ENCODE measurements at places on chromosomes 2 and 18. TPM values are rescaled to one million over a fixed set of nuclear protein-coding genes. Genes with fewer than 3 reads are reported as not detected.

- DNase-seq, result no peak
Measured at GRCh38 chr2:171858397-171858958, 35.6 kb downstream of the SLC25A12 start.

DNA sequence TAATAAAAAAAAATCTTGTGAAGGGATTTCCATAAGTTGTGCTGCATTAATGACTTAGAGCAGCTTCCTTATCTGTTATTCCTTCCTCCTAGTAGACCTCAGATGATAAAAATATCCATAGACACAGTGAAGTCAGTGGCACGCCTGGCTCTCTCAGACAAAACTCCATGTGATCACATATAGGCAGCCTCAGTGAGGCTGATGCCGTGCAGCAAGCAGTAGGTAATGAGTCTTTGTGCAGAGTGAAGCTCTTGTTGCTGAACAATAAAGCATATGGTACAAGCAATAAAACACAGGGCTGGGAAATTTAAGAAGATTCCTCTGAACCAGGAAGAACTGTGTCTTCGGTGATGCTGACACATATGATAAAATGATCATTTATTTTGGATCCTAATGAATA, 102.7 kb downstream of the CSRNP3 start:
- DNase-seq, result no peak

DNA sequence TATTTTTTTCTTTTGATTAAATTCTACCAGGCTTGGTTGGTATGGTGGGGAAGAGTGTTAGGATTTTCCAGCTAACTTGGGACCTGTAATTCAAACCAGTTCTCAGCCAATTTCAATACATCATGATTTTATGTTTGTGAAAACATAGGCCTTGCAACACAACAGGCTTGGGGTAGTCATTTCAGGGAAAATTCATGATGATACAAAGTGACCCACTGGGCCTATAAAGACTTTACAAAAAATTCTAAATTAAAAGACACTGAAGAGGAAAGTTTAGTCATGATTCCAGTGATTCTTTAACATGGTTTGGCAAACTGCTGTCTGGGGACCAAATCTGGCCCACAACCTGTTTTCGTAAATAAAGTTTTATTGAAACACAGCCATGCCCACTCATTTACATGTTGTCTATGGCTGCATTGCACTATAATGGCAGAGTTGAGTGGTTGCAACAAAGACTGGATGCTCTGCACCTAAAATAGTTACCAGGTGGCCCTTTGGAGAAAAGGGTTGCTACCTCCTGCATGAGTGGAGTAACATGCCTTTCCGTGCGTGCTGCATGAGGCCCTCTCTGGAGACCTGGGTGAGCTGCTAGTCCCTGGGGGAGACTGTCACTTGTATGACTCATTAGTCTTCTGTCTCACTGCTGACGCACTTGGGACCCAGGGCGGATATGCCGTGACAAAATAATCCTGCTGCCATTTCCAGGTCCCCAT, 73.6 kb downstream of the NPAS2 start:
- DNase-seq, result no peak

- DNase-seq, result peak; percentile 42
Measured at GRCh38 chr2:46298522-46299353, 1.5 kb downstream of the EPAS1 start.

DNA sequence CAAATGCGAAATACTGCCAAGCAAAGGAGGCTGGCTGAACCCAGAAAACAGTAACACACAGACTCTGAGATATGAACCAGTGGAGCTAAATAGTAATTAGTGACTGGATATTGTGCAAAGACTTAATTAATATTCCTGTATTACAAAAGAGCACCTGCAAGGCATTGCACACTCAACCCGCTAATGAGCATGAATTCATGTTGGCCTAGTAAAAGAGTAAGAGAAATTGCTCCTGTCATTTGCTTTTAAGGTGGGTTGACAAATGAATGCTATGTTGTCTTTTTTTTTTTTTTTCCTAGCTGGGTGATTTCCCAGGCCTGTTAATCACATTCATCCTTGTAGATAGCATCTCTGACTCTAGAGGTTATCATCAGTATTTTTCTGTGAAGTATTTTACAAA, 87.0 kb upstream of the CERS6 start:
- no peak for DNase-seq

- peak; percentile 3 for DNase-seq
Measured at GRCh38 chr2:68744366-68744912, 9.8 kb downstream of the ARHGAP25 start.

GRCh38 chr2:158138255-158138654, 36.6 kb downstream of the UPP2 start:
- DNase-seq, result no peak

- DNase-seq, result no peak
Measured at GRCh38 chr2:224970311-224970710, 72.0 kb downstream of the DOCK10 start.

DNA sequence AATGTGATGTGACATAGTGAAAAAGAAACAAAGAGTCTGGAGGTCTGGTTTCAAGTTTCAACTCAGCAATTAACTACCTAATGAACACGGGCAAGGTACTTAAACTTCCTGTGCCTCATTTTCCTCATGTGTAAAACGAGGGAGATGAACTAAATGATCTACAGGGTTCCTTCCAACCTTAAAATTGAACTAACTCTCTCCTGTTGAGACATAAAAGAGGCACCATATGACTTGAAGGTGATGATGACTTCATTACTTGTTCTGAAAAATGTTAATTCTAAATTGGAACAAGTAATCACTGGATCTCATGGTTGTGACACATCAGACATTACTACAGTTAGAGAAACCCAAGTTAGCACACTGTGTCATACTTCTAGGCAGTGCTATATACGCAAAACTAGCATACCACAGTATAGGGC, 8.9 kb upstream of the REL start:
- DNase-seq, result no peak

DNA sequence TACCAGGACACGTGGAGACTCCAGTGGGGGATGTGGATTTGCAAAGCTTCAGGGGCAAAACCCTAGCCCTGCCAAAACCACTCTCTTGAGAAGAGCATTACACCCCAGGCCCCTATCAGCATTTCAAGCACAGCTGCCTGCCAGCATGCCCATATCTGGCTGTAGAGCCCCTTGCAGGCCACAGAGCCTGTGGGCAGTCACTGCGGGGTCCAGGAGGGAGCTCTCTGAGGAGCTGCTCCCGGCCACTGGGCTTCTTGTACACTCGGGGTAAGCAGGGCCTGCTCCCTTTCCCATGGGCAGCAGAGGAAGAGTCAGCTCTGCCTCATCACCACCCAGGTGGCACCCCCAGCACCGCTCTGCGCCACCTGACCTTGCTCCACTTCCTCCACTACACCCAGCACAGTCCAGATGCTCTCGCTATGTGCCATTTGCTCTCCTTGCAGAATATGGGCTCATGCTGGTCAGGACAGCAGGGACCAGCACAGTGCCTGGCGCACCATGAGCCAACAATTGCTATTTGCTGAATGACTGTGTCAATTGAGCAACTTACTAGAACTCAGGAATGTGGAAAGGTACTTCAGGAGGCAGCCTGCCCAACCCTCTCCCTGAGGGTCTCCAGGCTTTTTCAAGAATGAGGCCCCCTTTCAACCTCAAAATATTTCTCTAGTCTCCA, 7.4 kb downstream of the CHST10 start:
- DNase-seq, result no peak

- DNase-seq, result no peak
Measured at GRCh38 chr2:44707945-44708660, 233.4 kb upstream of the SIX3 start.

DNA sequence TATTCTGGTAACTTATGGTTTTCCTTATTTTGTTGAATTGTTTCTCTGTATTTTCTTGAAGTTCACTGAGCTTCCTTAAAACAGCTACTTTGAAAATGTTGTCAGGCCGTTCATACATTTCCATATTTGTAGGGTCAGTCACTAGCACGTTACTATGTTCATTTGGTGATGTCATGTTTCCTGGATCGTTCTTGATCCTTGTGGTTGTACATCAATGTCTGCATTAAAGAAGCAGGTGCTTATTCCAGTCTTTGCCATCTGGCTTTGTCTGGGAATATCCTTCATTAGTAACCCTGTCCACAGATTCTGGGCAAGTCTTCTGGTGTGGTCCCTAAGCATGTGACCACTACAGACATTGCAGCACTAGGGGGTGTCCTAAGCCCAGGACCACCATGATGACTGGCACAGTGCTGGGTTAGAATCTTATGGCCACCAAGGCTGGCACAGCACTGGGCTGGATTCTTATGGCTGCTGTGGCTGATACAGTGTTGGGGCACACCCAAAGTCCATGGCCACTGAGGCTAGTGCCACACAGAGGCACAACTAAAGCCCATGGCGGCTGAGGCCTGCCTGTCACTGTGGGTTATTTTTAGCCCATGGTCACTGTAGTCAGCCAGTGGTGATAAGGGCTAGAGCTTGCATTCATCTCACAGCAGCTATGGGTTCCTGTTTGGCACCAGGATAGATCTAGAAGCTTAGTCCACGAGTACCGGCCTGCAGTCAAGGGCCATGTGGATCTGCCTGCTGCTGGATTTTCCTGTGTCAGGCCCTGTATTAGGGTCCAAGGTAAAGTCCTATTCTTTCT, 13.2 kb downstream of the VWA3B start:
- no peak for DNase-seq

DNA sequence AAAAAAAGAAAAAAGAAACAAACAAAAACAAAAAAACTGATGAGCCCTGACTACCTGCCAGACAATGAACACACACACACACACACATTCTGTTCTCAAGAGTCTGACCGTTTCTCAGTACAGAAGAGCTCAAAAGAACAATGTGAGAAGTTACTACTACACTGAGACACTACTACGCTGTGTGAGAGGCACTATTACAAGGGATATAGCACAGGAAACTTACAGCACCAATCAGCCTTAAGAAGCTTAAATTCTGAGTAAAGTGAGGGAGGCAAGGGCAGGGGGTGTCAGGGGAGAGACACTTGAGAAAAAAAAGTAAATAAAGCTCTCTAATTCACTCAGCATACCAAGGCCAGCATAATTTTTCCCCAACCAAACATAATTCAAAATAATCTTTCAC, 32.5 kb downstream of the WDR33 start:
- no peak for DNase-seq

- peak; percentile 60 for DNase-seq
Measured at GRCh38 chr2:72214429-72215143, 66.9 kb upstream of the CYP26B1 start.

GRCh38 chr2:100071335-100072043, 70.9 kb downstream of the AFF3 start:
- DNase-seq, result no peak

- DNase-seq, result no peak
Measured at GRCh38 chr2:69126341-69126740, 113.4 kb downstream of the ANTXR1 start.

DNA sequence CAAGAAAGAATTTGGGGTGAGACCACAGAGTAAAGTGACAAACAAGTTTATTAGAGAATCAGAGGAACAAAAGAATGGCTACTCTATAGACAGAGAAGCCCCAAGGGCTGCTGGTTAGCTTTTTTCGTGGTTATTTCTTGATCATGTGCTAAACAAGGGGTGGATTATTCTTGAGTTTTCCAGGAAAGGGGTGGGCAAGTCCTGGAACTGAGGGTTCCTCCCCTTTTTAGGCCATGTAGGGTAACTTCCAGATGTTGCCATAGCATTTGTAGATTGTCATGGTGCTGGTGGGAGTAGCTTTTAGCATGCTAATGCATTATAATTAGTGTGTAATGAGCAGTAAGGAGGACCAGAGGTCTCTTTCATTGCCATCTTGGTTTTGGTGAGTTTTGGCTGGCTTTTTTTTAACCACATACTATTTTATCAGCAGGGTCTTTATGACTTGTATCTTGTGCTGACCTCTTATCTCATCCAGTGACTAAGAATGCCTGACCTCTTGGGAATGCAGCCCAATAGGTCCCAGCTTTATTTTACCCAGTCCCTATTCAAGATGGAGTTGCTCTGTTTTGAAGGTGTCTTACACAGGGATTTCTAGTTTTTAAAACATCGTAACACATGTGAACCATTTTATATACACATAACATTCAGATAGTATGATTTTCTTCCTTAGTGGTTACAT, 77.8 kb downstream of the MYO1B start:
- no peak for DNase-seq

- DNase-seq, result no peak
Measured at GRCh38 chr2:38806015-38806732, 28.2 kb downstream of the GEMIN6 start.

DNA sequence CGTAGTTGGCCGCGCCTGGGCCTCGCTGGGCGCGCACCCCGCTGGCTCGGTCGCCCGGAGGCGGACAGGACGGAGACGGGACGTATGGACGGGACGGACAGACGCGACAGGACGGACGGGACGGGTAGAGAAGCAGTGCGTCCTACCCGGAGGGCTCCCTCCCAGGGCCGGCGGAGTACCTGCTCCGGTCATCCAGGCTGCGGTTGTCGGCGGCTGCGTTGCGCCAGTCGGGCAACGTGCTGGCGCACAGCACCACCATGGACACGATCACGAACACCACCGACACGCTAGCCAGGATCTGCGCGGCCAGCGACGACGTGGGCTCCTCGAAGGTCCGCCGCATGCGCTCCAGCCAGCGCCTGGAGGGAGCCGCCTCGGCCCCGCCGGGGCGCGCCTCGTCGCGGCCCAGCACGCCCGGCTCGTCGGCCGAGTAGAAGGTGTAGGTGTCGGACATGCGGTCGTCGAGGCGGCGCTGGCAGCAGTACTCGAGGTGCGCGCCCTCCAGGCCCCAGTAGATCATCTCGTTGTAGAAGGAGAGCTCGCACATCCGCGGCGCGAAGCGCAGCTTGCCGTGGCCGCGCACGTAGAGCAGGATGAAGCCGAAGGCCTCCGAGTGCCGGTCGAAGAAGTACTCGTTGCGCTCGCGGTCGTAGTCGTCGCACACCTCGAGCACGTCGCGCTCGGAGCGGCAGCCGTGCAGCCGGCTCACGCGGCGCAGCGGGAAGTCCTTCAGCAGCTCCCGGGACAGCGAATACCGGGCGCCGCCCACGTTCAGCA, 903 bp downstream of the KCNG3 start:
- no peak for DNase-seq

Gene ZNF514
- 9.5 TPM for total RNA-seq

Gene RMDN2
- total RNA-seq, result 5.9 TPM

Gene FOXI3
- total RNA-seq, result not detected

Gene MTLN
- total RNA-seq, result 99.2 TPM

Gene CHCHD5
- 33.5 TPM for total RNA-seq

Gene CLEC4F
- not detected for total RNA-seq

Gene LYG1
- total RNA-seq, result 0.23 TPM

Data from HFFc6 (cell line).